NCI-H82 (cell line): ENCODE measurements at places on chromosomes 12 and 14.
A peak's percentile ranks its signal among the peaks of the same experiment; 100 is the strongest.

DNA sequence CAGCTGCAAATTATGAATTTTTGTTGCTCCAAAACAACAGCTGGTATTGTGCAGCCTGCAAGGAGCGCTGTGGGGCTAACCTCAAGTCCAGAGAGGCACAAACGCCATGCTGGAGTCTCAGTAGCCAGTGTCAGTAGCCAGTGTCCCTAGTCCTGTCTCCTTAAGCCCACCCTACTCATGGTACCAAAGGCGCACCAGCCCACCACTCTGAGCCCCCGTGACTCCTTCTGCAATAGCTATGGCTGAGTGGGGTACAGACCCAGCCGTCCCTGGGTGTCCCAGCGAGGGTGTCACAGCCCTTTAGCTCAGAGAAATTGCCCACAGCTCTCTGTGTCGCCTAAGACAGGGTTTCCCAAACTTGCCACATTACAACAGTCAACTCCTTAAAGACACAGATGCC lies 65.2 kb downstream of the ARL6IP4 start:
- no peak for DNase-seq

DNA sequence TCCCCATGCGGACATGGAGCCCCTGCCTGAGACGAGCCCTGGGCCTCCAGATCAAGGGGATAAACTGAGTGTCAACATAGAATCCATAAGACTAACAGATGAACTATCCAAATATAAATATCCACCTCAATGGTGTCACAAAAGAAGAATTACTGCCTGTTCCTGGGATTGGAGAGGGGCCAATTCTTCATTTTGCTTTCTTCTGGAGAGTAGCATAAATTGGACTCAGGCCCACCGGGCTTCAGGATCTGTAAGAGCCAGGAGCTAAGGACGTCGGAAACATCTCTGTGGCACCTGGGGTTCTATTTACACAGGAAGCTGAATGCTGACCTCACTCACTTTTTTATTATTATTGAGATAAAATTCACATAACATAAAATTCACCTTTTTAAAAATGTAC lies 408.2 kb upstream of the CCDC196 start:
- DNase-seq: no peak

DNA sequence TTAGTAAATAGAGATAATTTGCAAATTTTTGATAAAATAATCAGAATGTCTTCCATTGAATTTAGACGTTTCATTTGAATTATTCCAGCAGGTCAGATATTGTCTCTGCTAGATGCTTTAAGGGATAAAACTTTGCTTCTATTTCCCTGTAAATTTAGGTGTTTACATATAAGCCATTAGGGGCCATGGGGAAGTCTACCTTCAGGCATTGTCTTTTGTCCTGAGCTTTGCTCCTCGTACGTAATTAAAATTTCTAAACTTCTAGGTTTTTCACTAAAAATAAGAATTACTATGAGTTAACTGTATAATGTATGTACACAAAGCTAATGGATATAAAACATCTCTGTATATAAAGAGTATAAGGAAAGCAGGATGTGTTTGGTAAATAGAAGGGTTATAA lies 24.1 kb upstream of the CD69 start:
- DNase-seq: no peak

- DNase-seq: peak; percentile 71
These were observed 1.0 kb downstream of the BORCS5 start for GRCh38 chr12:12357719-12358461.

GRCh38 chr12:120150919-120151525 lies 34.5 kb upstream of the RAB35 start:
- DNase-seq: no peak

DNA sequence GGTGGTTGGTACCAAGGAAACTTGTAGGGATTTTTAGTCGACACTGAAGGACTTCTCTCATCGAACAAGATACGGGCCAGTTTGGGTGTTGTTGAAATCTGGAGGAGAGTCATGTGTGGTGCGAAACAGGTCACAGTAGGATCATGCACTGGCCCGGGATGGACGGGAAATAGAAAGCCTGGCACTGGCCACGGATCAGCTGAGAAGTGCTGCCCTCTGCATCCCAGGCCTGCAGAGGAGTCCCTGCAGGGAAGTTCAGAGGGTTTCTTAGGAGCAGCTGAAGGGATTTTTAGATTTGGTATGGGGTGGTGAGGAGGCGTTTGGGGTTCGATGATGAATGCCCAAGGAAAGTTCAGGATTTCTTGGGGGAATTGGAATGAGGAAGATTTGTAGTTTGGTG lies 63.1 kb downstream of the TSPAN9 start:
- DNase-seq: no peak

DNA sequence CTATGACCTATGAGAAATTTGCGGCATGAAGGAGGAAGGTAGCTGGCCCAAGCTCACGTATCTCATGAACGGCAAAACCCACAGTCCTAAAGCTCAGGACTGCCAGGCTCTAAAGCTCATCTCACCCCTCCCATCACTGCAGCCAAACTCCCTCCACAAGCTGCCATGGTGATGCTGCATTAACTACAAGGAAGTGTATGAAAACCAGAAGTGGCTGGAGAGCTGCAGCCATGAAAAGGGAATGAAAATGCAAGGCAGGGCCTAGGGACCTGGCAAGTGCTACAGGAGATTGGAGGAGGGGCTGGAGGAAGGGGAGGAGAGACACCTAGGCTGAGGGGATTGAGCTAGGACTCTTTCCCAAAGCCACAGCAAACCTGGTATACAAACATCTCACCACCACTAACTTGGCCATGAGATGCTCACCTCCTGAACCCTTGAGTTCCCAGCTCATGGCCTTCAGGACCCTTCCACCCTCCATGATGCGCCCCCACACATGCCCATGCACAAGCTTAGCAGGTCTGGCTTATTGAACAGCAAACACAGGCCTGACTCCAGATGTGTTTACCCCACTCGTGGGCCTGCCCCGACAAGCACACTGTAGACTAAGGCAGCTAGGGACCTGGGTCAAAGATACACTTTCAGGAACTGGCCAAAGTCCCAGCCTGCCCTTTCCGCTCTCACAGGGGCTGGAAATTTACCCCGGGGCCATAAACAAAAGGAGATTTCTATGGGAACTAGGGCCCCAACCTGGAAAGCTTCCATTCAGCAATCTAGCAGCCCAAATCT lies 42.0 kb downstream of the LTBP2 start:
- DNase-seq: peak; percentile 61

- DNase-seq: no peak
These were observed 41.6 kb upstream of the MAP1LC3B2 start for GRCh38 chr12:116517431-116518045.

DNA sequence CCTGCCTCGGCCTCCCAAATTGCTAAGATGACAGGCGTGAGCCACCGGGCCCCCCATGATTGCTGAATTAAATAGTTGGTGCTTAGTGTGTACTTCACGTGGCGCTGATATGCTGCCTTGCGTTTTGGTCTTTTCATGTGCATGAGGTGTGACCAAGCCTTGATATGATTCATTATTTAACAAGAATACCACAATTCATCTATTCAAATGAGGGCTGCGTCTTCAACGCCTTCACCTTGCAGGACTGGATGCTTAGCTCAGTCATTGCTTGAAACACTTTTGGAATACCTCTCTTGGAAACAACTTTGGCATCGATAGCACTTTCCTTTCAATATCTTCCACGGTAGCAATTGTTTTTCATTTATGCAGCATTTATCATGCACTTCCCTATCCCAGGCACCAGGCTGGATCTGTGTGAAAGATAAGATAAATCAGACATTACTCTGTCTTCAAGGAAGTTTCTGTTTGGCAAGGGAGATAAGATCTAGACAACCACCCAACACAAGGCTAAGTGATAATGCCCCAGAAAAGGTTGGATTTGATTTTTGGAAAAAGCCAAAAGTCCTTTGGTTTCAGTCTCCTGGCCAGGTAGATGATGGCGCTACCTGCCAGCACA lies 1.3 kb upstream of the TEAD4 start:
- no peak for DNase-seq

- no peak for DNase-seq
These were observed 2.7 kb upstream of the CLECL1 start for GRCh38 chr12:9735601-9736000.

DNA sequence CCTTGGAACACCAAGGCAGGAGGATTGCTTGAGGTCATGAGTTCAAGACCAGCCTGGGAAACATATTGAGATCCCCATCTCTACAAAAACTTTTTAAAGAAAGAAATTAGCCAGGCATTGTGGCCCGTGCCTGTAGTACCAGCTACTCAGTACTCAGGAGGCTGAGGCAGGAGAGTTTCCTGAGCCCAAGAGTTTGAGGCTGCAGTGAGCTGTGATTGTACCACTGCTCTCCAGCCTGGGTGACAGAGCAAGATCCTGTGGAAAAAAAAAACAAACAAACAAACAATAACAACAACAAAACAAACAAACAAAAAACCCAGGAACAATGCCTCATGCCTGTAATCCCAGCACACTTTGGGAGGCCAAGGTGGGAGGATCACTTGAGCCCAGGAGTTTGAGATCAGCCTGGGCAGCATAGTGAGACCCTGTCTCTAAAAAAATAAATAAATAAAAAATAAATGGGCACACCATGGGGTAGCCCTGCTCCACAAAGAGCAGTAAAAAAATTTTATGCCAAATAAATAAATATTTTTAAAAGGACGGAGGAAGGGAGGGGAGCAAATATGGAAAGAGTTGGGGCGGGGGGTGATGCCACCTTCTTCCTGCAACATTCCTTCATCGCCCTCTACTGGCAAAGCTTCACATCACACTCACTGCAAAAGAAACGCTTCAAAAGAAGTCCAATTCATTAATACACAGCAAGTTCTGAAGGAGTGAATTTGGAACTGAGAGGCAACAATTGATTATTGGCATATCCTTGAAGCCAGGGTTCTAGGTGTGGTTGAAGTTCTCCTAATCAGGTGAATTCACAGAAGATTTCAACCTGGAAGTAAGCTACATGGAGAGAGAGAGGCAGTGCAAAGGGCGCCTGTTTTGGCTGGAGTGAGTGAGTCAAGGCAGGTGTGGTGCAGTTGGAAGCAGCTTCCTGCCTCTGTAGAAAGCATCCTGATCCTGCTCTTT lies 8.8 kb upstream of the GNPTAB start:
- peak; percentile 72 for DNase-seq

GRCh38 chr14:70114621-70115156 lies 74.1 kb downstream of the SLC8A3 start:
- DNase-seq: no peak

DNA sequence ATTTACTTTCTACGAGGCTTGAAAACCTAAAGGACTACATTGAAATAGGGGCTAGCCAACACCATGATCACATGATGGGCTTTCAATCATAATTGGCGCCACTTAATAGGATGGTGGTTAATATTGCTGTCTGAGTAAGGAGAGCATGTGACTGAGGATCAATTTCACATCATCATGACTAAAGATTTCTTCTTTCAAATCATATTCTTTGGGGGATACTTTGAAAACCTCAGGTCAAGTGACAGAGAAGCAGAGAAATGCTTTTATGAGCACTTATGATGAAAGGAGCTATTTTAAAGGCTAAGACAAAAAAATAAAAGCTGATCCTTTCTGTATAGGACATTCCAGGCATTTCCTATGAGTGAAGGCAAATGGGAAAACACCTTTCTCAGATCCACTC lies 42.9 kb upstream of the KRAS start:
- no peak for DNase-seq

GRCh38 chr12:120470150-120470784 lies 719 bp upstream of the SRSF9 start:
- peak; percentile 65 for DNase-seq

GRCh38 chr14:51957950-51958349 lies 31.4 kb upstream of the RTRAF start:
- DNase-seq: no peak

DNA sequence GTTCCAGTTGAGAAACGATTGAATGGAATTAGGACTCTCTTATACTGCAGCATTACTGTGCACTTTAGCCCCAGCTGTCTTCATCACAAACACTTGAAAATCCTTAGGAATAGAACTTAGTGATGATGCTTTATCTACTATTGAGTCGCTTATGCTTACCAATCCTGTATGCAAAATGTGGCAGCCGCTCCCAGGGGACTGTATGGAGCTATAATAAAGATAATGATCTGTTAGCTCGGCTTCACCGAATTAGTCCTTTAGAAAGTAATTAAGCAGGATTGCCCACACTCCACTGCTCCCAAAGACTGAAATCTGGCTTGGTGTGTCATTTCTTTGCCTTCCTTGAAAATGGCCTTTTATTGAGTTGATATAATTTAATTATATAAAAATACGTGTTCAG lies 10.6 kb downstream of the EML1 start:
- DNase-seq: peak; percentile 83

- peak; percentile 82 for DNase-seq
These were observed 16.8 kb upstream of the MYL2 start for GRCh38 chr12:110937104-110937641.

- DNase-seq: peak; percentile 98
These were observed 2.8 kb downstream of the PTMS start for GRCh38 chr12:6768990-6769389.

GRCh38 chr12:49414364-49414763 lies 47.1 kb downstream of the SPATS2 start:
- DNase-seq: no peak

GRCh38 chr12:59044791-59045190 lies 124.5 kb upstream of the LRIG3 start:
- no peak for DNase-seq

DNA sequence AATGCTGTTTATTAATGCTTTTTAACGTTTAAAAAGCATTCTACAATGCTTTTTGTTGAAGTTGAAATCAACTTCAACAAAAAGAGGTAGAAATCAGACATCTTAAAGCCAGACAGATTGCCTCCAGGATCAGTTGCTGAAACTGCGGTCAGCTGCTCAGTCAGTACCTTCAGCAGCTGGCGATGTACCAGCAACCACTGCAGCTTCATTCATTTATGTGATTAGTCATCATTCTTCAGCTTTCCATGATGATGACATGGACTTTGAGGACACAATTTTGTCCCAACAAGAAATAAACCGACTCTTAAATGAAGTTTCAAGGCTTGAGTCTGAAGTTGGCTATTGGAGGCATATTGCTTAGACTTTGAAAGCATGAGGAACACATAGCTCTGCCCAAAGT lies 31.5 kb upstream of the NUAK1 start:
- DNase-seq: no peak

GRCh38 chr14:23115039-23115731 lies 3.9 kb downstream of the CEBPE start:
- DNase-seq: no peak

GRCh38 chr14:69921052-69921451 lies 41.8 kb downstream of the SMOC1 start:
- no peak for DNase-seq

GRCh38 chr14:66974397-66975025 lies 214.7 kb upstream of the GARIN2 start:
- DNase-seq: no peak

DNA sequence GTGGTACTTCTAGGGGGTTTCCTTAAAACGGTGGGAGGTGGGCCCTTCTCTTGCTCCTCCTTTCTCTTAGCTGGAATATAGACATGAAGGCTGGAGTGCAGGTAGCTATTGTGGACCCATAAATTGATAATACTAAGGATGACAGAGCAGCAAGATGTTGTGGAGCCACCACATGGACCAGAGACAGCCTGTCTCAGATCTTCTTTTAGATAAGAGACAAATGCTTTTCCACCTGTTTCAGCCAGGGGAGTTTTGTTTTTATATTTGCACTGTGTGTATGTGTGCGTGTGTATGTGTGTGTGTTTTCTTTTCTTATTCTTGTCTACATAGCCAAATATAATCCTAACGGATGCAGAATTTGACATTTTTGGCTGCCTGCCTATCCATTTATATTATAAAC lies 62.9 kb upstream of the HIF1A start:
- DNase-seq: no peak
